Omental fat pad (tissue), 4 donors: ENCODE measurements at places on chromosomes 5 and 9.

DNA sequence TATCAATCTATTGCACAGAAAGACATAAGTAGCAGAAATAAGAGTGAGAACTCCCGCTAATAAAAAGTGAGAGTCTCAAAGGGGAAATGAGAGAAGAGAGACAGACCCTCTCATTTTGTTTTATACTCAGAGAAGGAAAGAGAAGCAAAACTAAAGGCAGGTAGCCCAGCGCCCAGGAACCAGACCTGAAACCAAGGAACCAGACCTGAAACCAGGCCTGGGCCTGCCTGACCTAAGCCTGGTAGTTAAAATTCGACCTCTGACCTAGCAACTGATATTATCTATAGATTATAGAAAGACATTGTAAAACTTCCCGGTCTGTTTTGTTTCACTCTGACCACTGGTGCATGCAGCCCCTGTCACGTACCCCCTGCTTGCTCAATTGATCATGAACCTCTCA is 134.5 kb upstream of the SEMA6A start:
- no peak for DNase-seq

GRCh38 chr5:39420482-39421145 is 4.2 kb downstream of the DAB2 start:
- no peak for DNase-seq

- DNase-seq: no peak
These were observed 523.5 kb downstream of the CDH12 start for GRCh38 chr5:22329683-22330082.

GRCh38 chr9:71764463-71764862 is 3.9 kb downstream of the CEMIP2 start:
- no peak for DNase-seq

DNA sequence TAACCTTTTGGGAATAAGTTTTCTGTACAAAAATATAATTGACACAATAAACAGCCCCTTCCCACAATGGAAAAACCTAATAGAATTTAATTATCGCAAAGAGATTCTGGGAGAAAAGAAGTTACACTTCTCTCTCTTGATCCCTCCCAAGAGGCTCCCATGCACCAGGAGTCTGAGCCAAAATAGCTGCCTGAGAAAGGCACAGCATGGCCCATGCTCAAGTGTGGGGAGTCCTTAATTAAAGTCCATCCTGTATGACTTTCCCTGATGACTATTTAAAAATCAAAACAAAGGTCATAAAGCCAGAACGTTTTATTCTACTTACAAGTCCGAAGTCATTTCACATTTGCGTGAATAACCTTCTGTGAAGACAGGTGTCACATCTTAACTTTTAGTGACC is 155.1 kb downstream of the SPOCK1 start:
- DNase-seq: no peak

DNA sequence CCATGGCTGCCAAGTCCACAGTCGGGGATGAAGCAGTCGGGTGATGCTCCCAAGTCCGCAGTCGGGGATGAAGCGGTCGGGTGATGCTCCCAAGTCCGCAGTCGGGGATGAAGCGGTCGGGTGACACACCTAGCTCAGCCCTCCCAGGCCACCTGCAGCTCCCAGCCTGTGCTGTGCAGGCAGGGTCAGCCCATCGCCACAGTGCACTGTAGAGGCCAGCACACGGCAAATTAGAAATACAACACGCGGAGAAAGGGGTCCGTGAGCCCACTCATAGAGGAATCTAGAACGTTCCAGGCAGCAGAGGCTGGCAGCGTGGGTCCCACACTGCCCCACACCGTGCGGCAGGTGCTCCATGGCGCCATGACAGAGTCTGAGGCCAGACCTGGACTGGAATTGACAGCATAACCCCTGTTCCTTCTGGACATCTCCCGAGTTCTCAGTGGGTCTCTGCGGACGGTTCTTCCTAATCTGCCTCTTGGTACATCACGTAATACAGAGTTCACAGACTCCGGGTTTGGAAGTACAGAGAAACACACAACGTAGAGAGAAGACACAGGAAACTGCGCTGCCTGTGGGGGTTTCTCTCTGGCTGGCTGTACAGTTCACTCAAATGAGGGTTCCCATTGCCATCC is 7.7 kb upstream of the EXOC3 start:
- DNase-seq: no peak
